ENCODE measurements at places on chromosomes 6 and 20.

DNA sequence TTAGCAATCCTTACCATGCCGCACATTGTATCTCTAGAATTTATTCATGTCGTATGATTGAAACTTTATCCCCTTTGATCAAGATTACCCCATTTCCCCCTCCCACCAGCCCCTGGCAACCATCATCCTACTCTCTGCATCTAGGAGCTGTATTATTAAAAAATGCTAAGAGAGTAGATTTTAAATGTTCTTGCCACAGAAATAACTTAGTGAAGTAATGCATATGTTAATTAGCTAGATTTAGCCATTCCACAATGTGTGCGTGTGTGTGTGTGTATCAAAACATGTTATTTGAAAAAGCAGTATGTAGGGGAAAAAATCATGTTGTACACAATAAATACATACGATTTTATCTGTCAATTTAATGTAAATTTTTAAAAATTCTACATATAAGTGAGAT is 11.9 kb upstream of the SPINT3 start:
- DNase-seq: no peak

DNA sequence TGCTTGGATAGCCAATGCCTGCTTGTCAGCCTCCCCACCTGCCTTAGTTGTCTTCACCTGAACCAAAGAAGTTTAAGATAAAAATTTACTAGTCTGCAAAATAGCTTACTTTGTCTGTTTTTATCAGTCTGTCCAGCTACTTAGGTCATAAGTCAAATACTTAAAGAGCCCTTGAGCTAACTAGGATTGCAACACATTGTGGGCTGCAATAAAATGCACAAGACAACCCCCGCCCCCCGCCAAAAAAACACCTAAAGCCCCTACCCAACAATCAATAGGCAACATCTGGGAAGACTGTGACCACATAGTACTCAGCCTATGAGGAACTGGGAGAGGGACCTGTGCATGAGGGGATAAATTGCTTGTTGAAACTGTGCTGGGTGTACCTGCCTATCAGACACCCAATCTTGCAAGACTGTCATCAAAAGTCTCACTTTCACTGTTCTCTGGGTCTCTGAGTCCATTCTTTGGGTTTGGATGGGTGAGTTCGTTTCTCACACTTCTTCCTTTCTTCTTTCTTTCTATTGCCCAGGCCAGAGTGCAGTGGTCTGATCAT is 27.3 kb upstream of the ABCC10 start:
- DNase-seq: no peak

DNA sequence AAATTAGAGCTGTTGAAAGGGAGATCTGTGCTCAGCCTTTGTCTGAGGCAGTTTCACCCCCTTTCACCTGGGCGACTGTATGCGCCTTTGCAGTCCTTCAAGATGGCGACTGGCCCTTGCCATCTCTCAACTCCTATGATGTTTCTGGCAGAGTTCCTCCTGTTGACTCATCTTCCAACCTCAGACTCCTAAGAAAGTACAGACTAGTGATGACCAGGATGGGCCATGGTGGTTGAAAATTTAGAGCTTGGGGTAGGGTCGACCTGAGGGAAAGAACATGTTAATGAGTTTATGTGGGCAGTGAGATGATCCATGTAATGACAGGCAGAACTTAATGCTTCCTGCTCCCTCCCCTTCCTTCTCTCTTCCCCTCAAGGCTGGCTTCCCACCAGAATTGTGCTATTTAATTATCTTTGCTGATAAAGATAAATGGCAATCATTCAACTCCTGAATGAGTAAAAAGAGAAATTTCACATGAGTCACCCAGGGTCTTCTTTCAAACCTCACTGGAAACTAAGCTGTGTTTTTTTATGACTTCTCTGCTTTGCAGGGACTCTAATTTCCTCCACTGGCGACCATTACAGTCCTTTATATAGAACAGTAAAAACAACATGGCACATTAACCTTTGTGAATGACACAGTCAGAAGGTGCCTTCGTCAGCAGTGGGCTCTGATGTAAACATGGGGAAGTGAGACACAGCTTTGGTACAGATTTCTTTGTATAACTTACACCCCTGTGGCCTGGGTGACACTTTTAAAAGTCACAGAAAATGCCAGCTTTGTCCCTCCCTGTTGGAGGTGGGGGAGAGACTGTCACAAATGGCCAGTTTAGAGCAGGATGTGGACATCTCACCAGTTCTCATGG is 103.5 kb downstream of the SCP2D1 start:
- DNase-seq: no peak

DNA sequence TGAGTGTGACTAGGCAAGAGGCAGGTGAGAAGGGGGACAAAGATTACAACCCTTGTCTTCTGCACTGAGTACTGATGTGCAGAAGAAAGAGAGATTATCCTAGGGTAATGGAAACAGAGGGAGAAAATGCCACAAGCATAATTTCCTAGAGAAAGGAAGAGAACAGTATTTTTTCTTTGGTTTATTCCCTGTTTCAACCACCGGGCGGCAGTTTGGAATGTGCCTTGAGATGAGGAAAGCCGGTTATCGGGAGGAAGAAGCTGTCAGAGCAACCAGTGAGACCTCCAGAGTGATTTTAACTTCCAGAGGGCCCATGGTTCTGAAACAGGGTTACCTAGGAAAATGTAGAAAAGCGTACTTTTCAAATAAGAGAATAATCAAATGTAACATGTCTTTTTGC is 121.4 kb downstream of the REV3L start:
- no peak for DNase-seq

- no peak for DNase-seq
Measured at GRCh38 chr6:44133981-44134711, 6.8 kb downstream of the TMEM63B start.

- no peak for DNase-seq
Measured at GRCh38 chr20:2231701-2232100, 64.1 kb upstream of the TGM3 start.

- peak; percentile 76 for DNase-seq
Measured at GRCh38 chr6:144559865-144560593, 274.9 kb downstream of the UTRN start.

All from activated CD4-positive, alpha-beta T cell treated with anti-CD3 and anti-CD28 coated beads, Interleukin-2, Interleukin-4, amounts not matched to agents 100 ng/mL and 50 ng/mL, durations not matched to agents 16 hours and 8 hours (primary cell).